ENCODE measurements at places on chromosomes 1 and 21. TPM values are rescaled to one million over a fixed set of nuclear protein-coding genes. Genes with fewer than 3 reads are reported as not detected.

Gene MTOR
- 36.0 TPM for total RNA-seq

Gene IQGAP3
- 1.0 TPM for total RNA-seq

Gene OR2T6
- total RNA-seq, result not detected

DNA sequence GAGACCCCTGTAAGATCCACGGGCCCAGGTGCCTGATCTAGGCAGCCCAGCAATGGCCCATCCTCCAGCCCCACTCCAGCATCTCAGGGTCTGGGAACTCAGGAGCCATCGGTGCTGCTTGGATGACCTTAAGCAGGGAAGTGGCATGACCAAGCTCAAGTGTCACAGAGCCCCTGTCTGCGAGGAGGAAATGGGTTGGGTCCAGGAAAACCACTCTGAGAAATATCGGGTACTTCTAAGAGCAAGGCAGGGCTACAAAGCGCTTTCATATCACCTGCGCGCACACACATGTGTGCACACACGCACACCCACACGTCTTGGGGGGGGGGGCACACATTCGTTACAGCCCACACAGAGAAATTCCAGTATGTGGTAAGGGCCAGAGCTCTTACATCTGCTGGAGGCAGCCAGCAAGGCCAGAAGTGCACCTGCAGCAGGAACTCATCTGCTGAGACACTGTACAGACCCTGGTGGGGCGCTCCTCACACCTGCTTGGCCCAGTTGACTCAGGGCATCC, 32.6 kb upstream of the SPOCD1 start:
- H3K4me1 ChIP-seq, result no peaks in the 10 kb centered on the region
- H3K27me3 ChIP-seq, result no peaks in the 10 kb centered on the region
- DNase-seq, result no peak
- no peaks in the 10 kb centered on the region for H3K36me3 ChIP-seq
- H3K4me3 ChIP-seq, result no peak overlapping the region
- H3K27ac ChIP-seq, result no peak overlapping the region

- DNase-seq, result no peak
- no peak overlapping the region for H3K27ac ChIP-seq
- H3K4me1 ChIP-seq, result no peaks in the 10 kb centered on the region
- no peaks in the 10 kb centered on the region for H3K36me3 ChIP-seq
Measured at GRCh38 chr1:89166705-89167104, 9.1 kb downstream of the GBP7 start.

- H3K4me1 ChIP-seq, result no peaks in the 10 kb centered on the region
- H3K27me3 ChIP-seq, result no peaks in the 10 kb centered on the region
- H3K4me3 ChIP-seq, result no peak overlapping the region
- no peak for DNase-seq
Measured at GRCh38 chr1:19109545-19109944, 100.5 kb downstream of the UBR4 start.

Gene AGMAT
- not detected for total RNA-seq

DNA sequence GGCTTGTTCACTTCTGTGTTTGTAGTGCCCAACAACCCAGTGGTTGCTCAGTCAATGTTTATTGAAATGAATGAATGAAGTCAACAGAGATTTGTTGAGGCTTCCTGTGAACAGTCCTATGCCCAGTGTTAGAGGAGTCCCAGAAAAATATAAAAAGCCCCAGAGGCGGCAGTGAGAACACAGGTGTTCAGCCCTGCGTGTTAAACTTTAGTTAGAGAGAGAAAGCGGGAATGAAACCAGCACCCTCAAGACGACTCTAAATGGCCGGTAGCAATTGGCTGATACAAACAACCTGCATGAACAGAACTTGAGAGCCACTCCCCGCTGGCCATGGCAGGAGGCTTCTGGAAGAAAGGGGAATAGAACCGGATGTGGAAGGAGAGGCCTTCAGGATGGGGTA, 22.6 kb downstream of the TMEM51 start:
- no peaks in the 10 kb centered on the region for H3K27me3 ChIP-seq
- DNase-seq, result no peak
- H3K4me1 ChIP-seq, result no peaks in the 10 kb centered on the region
- no peak overlapping the region for H3K4me3 ChIP-seq

DNA sequence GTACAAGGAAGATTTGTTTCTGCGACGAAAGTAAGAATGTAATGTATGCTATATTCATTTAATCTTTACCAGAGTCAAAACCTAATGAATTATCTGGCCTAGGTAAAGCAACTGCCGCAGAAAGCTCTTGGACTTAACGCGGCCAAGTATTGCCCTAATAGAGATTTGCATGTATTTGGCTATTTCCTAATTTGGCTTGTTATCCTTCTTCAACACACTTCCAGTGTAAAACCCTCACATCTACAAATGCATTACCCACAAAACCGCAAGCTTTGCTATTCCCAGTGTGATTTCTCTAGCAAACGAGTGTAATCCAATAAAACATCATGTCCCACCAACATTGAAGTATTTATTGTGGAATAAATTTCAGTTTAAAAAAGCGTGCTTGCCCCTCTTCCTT, 123.8 kb upstream of the LMO4 start:
- no peaks in the 10 kb centered on the region for H3K36me3 ChIP-seq
- DNase-seq, result no peak
- no peak overlapping the region for H3K27ac ChIP-seq
- H3K4me3 ChIP-seq, result no peak overlapping the region
- no peaks in the 10 kb centered on the region for H3K4me1 ChIP-seq

DNA sequence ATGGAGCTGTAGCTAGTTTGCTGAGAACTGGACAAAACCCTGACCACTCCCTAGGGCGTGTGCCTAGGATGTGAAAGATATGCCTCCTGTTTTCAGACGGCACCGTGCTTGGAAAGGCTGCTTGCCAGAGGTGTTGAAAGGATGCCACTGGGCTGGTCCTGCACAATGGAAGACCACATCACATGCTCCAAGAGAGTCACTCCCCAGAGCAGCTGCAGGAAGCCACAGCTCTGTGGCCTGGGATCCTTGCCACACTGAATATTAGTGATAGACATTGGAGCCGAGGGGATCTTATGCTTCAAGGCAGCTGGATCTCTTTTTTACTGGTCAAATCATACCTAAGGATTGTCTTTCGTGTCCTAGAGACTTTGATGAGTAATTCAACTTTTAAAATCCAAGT, 6.6 kb upstream of the APP start:
- no peak for DNase-seq
- no peaks in the 10 kb centered on the region for H3K36me3 ChIP-seq
- no peaks in the 10 kb centered on the region for H3K4me1 ChIP-seq
- H3K27ac ChIP-seq, result no peak overlapping the region

Gene HSD3B2
- not detected for total RNA-seq

DNA sequence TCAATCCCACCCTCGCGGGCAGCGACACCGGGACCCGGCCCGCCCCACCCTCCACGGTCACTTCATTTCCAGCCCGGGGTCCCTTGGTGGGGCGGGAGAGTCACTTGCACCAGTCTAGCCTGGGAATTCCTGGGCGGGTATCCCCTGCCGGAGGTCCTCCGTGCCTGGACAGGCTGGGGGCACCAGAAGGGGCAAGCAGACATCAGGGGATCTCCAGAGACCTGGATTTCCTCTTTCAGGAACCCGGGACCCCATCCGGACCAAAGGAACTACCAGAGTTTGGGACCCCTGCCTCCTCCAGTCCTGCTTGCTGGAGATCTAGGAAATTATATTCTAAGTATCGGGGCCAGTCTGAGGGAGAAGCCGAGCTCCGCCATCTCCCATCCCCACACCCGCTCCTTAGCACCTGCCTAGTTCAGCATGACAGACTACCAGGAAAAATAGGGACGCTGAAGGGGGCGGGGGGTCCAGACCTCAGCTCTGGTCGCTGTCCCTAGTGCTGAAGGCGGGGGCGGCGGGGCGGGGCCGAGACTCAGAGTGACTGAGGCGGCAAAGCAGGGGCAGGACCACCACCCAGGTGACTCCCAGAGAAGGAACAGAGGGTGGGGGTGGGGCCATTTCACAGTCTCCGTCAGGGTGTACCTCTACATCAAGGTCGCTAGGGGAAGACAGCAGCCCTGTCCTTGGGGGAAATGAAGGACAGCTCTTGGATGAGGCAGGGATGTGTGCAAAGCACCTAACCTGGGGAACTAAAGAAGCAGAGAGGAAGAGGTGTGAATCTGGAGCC, 832 bp downstream of the HCN3 start:
- peak overlapping the region; percentile 79 for H3K27ac ChIP-seq
- no peaks in the 10 kb centered on the region for H3K27me3 ChIP-seq
- DNase-seq, result no peak

Gene ZFYVE9
- total RNA-seq, result 15.8 TPM

- no peak for DNase-seq
- H3K4me3 ChIP-seq, result no peak overlapping the region
- no peaks in the 10 kb centered on the region for H3K27me3 ChIP-seq
Measured at GRCh38 chr1:62424411-62424810, 12.4 kb upstream of the USP1 start.

Gene NMNAT1
- 13.9 TPM for total RNA-seq

DNA sequence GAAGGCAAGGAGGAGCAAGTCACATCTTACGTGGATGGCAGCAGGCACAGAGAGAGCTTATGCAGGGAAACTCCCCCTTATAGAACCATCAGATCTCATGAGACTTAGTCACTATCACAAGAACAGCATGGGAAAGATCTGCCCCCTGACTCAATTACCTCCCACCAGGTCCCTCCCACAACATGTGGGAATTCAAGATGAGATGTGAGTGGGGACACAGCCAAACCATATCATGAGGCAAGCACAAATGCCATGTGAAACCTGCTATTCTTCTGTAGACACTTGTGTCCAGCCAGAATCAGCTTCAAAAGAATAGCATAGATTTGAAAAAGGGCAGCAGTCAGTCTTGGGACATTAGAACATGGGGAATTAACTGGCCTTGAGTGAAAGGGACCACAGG, 32.2 kb upstream of the UBE2U start:
- no peak for DNase-seq
- no peaks in the 10 kb centered on the region for H3K4me1 ChIP-seq
- H3K27ac ChIP-seq, result no peak overlapping the region
- H3K27me3 ChIP-seq, result no peaks in the 10 kb centered on the region

DNA sequence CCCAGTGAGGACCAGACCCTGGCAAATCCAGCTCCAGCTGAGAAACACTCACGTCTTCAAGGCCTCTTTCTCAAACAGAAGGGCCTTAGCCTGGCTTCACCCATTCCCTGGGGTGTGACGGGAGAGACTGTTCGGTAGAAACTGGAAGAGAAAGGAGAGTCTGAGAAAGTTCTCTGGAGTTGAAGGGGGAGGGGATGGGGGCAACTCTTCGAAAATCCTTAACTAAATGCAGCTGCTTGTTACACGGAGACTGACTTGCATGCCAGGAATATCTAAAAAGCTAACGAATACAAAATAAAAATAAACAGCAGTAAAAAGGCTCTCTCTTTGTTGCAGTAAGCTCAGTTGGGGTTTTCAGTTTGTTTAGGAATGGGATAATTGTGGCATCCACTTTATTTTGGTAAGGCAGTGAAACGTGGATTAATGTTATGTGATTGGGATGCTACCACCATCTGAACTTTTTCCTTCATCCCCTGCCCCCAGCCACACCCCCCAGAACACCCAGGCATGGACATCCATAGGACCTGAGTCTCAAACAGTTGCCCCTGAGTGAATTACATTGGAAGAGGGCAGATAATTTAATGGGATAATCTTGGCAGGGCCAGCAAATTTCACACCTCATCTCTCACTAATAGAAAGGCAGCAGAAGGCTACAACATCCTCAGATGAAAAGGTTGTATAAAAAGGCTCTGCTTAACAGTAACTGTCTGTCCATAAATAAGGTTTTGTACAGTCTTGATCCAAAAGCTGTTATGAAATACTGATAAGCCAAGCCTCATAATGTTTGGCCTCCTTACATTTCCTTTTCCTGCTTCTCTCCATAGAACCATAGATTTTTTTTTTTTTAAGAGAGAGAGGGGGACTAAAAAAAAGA, 5.8 kb downstream of the ROR1 start:
- no peak for DNase-seq
- H3K36me3 ChIP-seq, result no peaks in the 10 kb centered on the region
- peaks cover 35% of the 10 kb centered on the region for H3K4me1 ChIP-seq
- H3K4me3 ChIP-seq, result no peak overlapping the region
- no peak overlapping the region for H3K27ac ChIP-seq
